ENCODE measurements at places on chromosomes 2 and 18.

- DNase-seq, result no peak
Observed at GRCh38 chr2:233455491-233455890, 101.2 kb downstream of the DGKD start.

GRCh38 chr2:188495969-188496431 is 204.3 kb downstream of the GULP1 start:
- DNase-seq, result no peak

DNA sequence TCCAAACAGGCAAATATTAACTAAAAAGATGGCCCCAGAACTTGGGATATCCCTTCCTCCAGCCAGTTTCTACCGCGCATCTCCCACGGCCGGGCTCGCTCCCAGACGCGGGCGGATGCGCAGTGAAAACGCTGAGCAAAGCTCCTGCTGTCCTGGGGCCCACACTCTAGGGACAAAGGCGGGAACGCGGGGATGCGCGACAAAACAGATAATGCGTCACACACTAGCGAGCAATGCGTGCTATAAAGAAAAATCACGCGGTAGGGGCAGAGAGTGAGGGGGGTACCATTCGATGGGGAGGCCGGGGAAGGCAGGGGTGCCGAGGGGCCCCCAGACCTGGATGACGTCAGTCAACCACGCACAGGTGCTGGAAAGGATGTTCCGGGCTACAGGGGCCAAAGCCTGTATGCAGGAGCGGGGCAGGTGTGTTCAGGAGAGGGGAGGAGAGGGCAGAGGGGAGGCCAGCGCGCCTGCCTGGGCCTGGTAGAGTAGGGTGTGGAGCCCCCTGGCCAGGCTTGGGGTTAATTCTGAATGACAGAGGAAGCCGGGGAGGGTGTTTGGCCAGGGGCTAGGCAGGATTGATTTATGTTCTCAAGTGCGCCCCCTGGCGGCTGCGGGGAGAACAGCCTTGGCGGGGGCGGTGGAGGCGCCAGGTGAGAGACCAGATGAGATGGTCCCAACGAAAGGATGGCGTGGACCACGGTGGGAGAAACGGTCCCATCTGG is 14.9 kb upstream of the ITM2C start:
- DNase-seq, result peak; percentile 71

DNA sequence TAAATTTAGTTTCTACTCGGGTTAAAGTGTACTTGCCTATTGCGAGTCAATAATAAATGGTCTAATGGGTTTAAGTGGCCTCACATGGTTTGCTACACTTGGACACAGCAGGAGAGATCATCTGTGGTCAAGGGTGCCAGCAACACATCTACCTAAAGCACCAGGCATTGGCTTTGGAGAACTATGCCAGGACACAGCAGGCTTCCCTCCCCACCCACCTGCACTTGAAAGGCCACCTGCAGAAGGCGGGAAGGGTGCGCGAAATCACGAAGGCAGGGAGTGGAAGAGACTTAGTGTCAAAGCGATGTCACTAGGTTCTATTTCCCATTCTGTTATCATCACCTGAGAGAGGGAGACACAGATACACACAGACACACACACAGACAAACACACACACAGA is 44.5 kb downstream of the MYT1L start:
- no peak for DNase-seq

Measured in stimulated activated CD4-positive, alpha-beta T cell treated with anti-CD3 and anti-CD28 coated beads, Interleukin-12 subunit alpha, Interleukin-12 subunit beta, amount 100 ng/mL, for 4 hours (primary cell).